Fibroblast of villous mesenchyme (primary cell): ENCODE measurements at places on chromosomes 6 and 20.

- DNase-seq = no peak
Measured at GRCh38 chr6:34679552-34680253, 16.9 kb downstream of the ILRUN start.

DNA sequence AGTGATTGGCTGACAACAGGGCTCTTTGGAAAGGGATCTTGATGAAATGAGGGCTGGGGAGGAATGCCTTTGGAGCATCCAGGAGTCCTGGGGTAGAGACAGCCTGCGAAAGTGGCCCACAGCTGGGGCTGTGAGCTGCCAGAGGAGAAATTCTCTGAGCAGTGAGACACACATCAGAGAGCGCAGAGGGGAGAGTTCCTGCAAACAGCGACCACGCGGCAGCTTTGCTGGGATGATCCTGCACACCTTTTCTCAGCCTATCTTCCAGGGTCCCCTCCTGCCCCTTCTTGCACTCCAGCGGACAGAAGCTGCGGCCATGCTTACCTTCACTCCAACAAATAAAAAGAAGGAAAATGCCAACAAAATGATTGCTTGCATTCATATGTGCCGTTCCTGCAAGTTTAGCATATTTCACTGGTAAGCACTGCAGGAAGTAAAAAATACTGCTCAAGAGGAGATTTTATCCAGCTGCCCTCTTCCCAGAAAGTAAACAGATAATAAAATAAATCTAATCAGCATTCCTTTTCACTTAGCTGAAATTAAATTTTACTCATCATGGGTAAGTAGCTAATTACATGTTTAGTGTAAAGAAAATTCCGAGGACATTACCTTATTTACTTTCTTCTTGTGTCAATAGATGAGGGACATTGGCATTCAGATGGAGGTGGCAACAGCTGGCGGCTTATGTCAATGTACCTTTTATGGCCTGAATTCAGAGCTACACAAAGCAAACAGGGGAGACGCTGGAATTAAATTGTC is 339.9 kb upstream of the ARID1B start:
- DNase-seq = peak; percentile 20

DNA sequence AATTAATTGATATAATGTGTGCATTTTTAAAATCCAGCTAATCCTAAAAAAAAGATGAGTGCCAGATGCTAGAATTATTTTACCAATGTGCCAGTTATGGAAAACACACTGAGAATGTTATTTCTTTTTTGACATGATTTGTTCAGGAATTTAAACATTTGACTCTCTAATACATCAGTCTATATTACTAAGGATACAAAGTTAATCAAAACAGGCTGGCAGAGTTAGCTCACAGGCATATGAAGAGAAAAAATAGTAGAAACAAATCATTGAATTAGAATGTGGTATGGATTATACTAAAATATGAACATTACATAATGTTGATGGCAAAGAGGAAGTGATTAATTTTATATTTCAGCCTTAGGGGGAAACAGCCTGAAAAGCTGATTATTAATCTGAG is 368.3 kb upstream of the GJE1 start:
- no peak for DNase-seq

DNA sequence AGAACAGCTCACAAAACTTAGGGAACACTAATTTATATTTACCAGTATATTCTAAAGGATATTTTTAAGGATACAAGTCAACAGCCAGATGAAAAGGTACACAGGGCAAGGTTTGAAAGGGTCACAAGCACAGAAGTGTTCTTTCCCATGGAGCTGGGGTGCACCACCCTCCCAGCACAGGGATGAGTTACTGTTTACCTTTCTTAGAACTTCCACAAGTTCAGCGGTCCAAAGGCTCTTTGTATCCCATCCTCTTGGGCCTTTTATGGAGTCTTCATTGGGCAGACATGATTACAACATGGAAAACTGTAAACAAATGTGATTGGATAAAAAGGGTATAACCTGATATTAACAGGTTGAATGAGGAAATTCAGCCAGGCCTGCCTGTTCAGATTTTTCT is 1.1 kb upstream of the IL17F start:
- DNase-seq = no peak

DNA sequence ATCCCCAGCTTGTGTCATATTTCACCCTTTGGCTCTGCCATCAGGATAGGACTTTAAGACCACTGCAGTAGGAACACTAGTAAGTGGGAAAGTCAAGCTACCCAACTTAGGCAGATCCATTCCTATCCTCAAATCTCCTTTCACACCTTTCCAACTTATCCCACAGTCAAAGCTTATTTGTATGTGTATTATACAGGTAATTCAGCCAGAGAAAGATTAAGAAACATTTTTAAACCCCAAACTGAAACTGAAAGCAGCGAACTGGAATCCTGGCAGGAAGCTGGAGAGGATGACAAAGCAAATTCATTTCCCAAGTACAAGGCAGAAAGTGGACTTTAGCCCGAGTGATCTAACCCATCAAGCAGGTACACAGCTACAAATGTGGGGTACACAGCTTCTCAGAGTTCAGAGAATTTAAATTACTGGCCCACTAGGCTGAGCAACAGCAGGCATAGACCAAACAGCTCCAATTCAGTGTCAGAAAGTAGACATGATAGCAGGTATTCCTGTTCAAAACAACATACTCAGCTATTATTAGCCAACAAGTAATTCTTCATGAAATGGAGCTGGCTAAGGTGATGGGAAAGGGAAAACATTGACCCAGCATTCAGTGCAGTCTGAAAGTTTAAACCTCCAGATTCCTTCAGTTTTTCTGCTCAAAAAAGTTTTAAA is 39.1 kb downstream of the ILRUN start:
- DNase-seq = peak; percentile 93

DNA sequence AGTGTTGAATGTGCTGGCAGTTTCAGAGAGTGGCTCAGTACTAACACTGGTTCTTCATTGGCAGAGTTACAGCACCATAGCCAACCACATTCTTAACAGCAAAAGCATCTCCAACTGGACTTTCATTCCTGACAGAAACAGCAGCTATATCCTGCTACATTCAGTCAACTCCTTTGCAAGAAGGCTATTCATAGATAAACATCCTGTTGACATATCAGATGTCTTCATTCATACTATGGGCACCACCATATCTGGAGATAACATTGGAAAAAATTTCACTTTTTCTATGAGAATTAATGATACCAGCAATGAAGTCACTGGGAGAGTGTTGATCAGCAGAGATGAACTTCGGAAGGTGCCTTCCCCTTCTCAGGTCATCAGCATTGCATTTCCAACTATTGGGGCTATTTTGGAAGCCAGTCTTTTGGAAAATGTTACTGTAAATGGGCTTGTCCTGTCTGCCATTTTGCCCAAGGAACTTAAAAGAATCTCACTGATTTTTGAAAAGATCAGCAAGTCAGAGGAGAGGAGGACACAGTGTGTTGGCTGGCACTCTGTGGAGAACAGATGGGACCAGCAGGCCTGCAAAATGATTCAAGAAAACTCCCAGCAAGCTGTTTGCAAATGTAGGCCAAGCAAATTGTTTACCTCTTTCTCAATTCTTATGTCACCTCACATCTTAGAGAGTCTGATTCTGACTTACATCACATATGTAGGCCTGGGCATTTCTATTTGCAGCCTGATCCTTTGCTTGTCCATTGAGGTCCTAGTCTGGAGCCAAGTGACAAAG is 17.0 kb upstream of the ADGRF4 start:
- no peak for DNase-seq

- DNase-seq = peak; percentile 5
Measured at GRCh38 chr20:60262967-60263603, 304.9 kb downstream of the CDH26 start.

- DNase-seq = no peak
Measured at GRCh38 chr20:40813029-40813431, 124.0 kb upstream of the MAFB start.
